ENCODE measurements at places on chromosomes 5 and 9. TPM values are rescaled to one million over a fixed set of nuclear protein-coding genes. Genes with fewer than 3 reads are reported as not detected.

DNA sequence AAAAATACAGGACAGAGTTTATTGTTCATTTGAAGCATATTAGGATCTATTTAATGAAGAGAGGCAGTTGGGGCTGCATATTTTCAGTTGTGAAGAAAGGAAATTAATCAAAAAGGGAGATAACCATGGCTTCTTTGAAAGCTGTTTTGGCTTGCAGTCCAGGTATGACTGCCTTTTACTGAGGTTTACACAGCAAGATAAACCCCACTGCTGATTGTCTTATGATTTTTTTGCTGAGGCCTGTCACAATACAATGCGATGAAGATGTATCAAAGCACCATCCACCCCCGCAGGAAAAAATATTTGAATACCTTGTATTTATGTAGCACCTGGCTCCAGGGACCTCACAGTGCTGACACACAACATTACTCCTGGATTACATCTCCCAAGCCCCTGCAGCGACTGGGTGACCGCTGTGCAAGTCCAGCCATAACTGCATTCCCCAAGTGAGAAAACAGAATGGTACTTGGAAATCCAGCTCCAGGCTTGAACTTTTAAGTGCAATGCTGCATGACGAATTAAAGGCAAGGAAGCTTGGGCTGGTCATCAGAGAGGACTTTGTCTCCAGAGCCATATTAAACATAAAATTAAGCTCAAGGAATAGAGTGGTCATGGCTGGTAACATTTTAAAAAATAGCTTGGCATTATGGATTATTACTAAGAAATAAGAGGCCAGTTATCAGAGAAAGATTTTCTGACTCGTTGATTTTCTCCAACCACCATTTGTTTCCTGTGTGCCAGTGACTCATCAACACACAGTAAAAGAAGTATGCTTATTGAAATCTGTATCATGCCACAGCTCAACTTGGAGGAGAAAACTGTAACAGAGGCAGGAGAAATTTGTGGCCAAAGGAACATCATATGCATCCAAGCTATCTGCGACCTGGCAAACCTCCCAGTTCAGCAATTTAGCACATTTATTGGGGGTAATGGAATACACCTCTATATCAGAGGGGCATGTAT lies 374.2 kb downstream of the MAN2A1 start:
- no peak for DNase-seq

DNA sequence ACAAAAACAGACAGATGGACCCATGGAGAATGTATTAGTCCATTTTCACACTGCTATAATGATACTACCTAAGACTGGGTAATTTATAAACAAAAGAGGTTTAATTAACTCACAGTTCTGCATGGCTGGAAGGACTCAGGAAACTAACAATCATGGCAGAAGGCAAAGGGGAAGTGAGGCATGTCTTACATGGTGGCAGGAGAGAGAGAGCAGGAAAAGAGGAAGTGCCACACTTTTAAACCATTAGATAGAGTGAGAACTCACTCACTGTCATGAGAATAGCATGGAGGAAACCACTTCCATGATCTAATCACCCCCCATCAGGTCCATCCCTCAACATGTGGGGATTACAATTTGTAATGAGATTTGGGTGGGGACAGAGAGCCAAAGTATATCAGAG lies 808.9 kb downstream of the CDH12 start:
- no peak for DNase-seq

DNA sequence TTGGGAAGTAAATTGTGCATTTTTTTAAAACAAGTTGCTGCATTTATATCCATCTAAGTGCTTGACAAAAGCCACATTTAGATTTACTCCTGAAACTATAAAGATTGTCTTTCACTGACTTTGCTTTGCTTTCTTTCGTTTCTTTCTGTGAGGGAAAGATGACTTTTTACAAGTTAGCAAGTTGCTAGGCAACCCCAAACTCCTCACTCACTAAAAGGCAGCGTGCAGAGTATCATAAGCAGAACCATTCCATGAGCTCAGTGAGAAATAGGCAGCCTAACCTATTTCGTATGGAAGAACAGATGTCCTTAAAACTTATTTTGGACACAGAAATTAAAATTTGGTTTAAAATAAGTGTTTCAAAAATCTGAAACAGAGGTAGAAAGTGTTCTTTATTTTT lies 29.0 kb downstream of the KLF9 start:
- DNase-seq = no peak

GRCh38 chr9:30519756-30520155 lies 1864.7 kb upstream of the ACO1 start:
- DNase-seq = no peak

GRCh38 chr5:97107318-97107717 lies 35.1 kb downstream of the LIX1 start:
- no peak for DNase-seq

DNA sequence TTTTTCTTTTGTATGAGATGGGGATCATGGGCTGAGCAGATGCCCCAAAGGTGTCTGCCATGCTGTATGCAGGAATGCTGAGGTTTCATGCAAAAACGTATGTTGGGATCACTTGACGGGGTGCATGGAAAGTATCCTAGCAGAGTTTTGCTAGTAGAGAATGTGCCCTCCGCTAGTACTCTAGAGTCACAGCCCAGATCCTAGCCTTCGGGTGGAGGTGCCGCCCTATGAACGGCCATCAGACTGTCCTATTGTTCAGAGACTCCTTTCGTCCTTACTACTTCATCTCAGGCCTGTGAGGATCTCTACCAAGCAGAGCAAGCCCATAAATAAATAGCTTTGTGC lies 69.6 kb upstream of the SPATA31E1 start:
- no peak for DNase-seq

DNA sequence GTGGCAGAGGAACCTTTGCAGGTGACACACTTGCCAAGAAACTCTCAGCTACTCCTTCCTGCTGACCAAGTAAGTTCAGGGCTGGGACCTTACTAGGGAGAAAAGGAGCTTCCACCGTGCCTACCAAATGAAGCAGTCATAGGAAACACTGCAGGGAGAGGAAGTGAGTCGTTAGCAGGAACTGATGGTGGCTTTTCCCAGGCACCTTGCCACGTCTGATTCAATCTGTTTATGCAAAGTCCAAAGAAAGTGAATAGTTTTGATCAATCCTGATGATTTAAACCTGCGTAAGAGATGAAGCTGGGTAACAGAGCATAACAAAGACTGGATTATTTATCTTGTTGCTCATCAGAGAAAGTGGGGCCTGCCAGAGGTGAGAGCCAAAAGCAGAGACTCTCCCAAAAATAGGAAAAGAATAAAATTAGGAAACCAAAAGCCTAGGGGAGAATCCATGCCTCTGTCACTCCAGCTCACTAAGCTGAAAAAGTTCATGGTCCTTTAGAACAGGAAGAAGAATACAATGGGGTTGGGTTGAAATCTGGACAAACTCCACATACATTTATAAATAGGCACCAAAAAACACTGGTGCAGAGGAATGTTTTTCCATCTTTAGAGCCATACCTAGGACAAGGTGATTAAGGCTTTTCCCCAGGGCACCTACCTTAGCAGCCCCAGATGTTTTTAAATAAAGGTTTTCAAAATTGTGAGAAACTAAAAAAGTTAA lies 9.3 kb upstream of the PFDN1 start:
- DNase-seq = no peak

- no peak for DNase-seq
Observed at GRCh38 chr9:106333481-106333880, 529.5 kb upstream of the ZNF462 start.

DNA sequence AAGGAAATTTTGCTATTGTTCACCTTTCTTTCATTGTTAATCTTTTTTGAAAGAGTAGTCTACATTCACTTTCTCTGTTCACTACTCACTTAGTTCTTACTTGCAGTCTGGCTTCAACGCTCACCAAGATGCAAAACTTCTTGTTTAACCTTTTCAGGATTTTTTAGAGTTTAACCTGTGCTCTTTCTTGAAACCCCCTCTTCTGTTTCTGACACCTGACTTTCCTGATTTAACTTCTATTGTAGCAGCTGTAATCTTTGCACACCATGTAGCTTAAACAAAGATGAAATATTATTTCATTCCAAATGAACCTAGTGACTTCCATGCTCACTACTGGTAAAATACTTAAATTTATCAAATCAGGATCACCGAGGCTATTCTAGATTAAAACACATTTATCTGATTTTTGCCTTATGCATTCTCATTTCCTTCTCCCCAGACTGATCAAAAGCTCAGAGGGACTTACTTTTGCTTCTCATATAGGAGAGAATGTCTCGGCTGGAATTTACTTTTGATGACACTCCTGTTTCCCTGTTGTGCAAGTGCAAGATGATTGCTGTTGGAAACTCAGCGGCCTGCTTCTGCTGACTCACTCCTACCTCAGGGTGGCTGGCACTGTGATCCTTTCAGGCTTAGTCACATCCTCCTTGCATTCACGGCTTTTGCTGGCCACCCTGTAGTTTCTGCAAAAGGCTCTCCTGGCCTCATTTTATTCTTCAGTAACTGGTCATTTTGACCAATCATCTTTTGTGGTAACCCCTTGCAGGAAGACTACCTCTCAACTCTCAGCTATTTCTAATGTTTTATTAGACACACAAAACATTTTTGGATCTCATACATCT lies 109.3 kb upstream of the IFNE start:
- no peak for DNase-seq

- DNase-seq = no peak
Observed at GRCh38 chr5:81776258-81776657, 25.4 kb upstream of the SSBP2 start.

- peak; percentile 87 for DNase-seq
Observed at GRCh38 chr5:72818866-72819534, 2.5 kb downstream of the TNPO1 start.

GRCh38 chr9:114374936-114375335 lies 12.8 kb downstream of the AKNA start:
- DNase-seq = no peak

- DNase-seq = no peak
Observed at GRCh38 chr9:120852240-120853010, 9.7 kb upstream of the PSMD5 start.

DNA sequence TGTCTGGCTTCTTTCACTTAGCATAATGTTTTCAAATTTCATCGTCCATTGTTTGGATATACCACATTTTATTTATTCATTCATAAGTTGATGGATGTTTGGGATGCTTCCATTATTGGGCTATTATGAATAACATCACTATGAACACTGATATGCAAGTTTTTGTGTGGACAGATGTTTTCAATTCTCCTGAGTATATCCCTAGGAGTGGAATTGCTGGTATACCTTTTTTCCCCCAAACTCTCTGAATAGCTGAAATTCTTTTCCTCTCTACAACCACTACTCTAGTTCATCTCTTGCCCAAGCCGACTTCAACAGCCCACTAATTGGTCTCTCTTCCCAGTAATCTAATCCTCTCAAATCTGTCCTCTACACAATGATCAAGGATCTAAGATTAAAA lies 4.7 kb upstream of the ZFR start:
- no peak for DNase-seq

DNA sequence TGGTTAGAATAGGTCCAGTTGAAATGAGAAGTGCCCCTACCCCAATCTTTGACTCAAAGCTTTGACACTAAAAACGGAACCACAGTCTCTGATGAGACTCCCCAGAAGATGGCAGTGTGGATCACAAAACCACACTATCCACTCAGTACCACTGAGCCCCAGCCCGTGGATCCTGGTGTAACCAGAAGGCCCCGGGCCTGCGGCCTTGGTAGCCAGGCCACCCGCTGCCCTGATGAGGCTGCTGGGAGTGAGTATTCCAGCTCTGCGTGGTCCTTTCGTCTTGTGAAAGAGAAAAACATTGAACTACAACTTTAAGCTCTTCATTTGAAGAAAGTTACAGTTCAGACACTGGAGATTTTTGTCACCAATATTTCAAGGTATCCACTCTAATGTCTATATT lies 42.2 kb upstream of the FBP1 start:
- peak; percentile 79 for DNase-seq

DNA sequence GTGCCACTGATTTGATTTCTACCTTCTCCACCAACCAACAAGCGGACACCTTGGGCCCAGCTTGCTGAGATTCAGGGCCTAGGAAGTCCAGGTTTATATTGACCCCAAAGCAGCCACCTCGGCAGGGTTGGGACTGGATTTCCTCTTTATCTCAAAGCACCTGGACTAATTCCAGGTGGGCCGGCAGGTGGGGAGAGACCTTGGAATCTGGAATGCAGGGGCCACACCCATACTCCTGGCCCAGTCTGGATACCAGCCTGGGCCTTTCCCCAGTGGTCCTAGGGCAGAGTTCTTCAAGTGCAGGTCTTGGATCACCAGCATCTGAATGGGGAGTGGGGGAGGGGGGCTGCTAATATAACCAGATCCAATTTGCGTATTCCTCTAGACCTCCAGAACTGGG lies 93.1 kb downstream of the PCDH1 start:
- DNase-seq = no peak

DNA sequence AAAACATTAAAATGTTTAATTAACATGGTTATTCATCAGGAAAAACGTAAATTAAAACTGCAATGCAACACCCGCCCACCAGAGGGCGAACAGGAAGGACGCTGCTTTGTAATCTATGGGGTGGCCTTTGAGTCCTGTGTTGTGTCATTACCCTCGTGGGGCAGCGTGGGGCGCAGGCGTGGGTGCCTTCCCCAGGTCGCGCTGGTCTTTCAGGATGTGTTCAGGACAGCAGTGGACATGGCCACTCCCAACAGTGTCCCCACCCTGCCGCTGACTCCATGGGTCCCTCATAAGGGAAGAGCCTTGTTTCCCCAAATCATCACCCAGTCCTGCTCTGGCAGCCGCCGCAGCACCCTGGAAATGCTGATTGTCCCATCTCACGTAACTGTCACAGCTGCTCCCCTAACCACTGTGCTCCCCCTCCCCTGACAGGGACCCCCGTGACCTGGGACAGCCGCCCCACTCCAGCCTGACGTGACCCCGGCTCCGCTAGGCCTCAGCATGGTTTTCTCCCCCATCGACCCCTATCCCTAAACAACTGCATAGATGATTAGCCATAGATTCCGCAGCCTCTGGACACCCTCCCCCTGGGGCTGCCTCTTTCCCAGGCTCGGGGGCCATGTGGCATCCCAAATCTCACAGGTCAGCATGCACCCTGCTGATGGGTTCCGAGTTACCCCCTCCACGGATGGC lies 36.4 kb downstream of the GLT6D1 start:
- peak; percentile 87 for DNase-seq

GRCh38 chr9:133918111-133918813 lies 73.9 kb downstream of the VAV2 start:
- DNase-seq = no peak

GRCh38 chr9:16154521-16155078 lies 601.8 kb downstream of the CCDC171 start:
- DNase-seq = peak; percentile 46

- DNase-seq = no peak
Observed at GRCh38 chr5:125898851-125899405, 524.3 kb upstream of the GRAMD2B start.

- no peak for DNase-seq
Observed at GRCh38 chr9:131193051-131193450, 67.7 kb downstream of the NUP214 start.

The CCL28 gene
- total RNA-seq = 18.8 TPM

The CERCAM gene
- 19.8 TPM for total RNA-seq

The NCS1 gene
- total RNA-seq = not detected

The ZNF169 gene
- total RNA-seq = 15.5 TPM

The OR1N1 gene
- total RNA-seq = not detected

The ENDOG gene
- 60.4 TPM for total RNA-seq

The RLN2 gene
- total RNA-seq = not detected

The ANKRD34B gene
- total RNA-seq = not detected

The NUP214 gene
- total RNA-seq = 41.9 TPM
